ENCODE measurements at places on chromosomes 2 and 18. TPM values are rescaled to one million over a fixed set of nuclear protein-coding genes. Genes with fewer than 3 reads are reported as not detected.

The SH2D6 gene
- total RNA-seq = not detected

The SIX2 gene
- total RNA-seq = not detected

The LRRC30 gene
- not detected for total RNA-seq

The UGT1A4 gene
- not detected for total RNA-seq

The NBEAL1 gene
- total RNA-seq = 69.1 TPM

The MRPL19 gene
- 71.0 TPM for total RNA-seq

The FTCDNL1 gene
- 1.5 TPM for total RNA-seq

The CYBRD1 gene
- total RNA-seq = 144 TPM

The SMARCAL1 gene
- total RNA-seq = 15.7 TPM

The NPHP1 gene
- 5.0 TPM for total RNA-seq

Data from smooth muscle cell of the umbilical artery (primary cell).